Activated gamma-delta T cell treated with anti-CD3 and anti-CD28 coated beads, Interleukin-2, amount 50 U/mL, for 16 hours (primary cell): ENCODE measurements at places on chromosomes 2 and 18.

DNA sequence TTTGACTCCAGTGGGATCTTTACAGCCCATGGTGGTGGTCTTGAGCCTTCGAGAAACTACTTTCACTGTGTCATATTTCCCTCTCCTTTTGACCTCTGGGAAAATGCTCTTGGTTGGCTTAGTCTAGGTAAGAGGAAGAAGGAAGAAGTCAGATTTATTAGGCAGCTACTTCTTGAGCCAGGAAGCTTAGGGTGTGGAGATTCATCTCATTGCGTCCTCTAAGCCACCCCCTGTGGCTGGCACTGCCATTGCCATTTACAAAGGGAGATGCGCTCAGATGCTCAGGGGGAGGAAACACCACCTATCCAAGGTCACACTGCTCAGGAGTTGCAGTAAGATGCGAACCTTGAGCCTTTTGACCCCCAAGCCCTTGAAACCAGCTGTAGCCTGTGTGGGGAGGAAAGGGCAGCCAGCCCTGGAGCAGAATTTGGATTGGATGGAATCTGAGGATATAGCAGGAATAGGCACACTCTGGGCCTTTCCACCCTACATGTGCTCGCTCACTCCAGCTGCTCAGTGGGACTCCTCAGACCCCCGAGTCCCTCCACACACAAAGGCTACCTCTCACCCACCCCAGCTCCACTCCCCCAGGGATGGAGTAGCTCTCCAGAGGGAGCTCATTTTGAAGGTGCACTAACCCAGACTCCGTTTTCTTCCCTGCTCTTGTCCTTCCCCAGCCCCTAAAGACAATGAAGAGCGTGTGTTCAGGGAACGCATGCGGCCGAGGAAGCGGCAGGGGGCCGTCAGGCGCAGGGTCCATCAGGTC lies 321.3 kb upstream of the EPAS1 start:
- DNase-seq = no peak

DNA sequence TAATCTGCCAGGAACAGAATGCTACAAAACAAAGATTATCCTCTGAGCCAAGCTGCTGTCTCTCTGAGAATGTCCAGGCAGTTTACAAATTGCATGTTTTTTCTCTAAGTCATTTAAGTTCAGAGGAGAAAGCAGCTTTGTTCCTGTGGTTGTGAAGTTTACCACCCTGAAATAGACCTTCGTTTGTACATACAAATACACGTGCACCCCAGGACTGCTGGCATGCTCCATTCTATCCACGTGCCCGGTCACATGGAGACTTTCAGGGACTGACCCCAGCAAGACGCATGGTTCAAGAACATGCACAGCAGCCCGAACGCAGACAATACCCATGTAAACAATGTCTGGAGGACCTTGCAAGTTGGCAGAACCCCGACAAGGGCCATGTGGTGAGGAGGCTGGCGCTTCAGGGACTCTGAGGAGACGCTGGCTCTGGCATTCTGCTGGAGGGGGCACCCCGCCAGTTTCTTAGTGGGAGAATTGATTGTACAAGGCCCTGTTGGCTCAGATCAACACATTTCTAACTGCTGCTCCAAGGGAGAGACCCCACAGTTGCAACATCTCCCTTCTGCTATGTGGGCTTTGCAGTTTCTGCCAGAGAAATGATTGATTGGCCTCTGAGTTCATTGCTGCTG lies 33.3 kb downstream of the FAM178B start:
- no peak for DNase-seq

- DNase-seq = no peak
Observed at GRCh38 chr18:644395-645004, 13.0 kb upstream of the TYMS start.

DNA sequence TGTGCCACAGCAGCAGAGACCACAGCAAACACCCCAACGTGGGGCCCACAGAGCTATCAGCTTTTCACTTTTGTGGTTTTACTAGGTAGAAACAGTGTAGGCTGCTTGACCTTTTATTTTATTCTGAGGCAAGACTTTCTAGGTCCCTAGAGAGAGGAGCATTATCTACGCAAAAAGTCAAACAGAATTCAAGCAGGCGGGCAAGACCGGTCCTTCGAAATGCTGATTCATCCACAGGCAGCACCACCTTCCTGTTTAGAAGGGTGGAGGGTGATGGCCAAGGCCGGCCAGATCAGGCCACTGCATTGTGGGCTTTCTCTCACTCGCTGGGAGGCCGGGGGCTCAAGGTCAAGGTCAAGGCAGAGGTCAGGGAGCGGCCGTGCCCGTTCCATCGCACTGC lies 573.0 kb downstream of the GALR1 start:
- no peak for DNase-seq

DNA sequence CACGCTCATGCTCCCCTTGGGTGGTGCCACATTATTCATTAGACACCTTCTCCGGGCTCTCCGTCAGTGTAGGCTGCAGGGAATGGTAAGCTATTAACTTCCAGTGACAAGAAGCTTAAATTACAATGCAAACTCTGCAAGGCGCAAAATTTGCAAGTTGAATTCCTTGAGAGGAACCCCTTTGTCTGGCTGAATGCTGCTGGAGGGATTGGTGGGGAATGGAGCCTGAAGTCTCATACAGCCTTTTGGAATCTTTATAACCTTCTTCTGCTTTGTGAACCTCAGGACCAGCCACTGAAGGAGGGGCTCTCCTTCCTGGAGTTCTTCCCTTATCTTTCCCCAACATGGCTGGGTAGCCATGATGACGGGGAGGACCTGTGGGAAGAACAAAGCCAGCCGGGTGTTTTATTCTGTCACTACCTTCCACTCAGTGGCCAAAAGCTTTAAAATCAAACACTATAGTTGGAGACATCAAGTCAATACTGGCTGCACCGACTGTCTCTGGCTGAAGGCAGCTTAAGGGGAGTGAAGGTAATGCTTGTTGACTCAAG lies 220.9 kb upstream of the EPHA4 start:
- no peak for DNase-seq

- no peak for DNase-seq
Observed at GRCh38 chr2:129443865-129444739, 535.4 kb upstream of the RAB6C start.

- DNase-seq = no peak
Observed at GRCh38 chr2:74191596-74192380, 6.6 kb upstream of the MTHFD2 start.

- no peak for DNase-seq
Observed at GRCh38 chr2:45585267-45585861, 25.7 kb downstream of the SRBD1 start.

GRCh38 chr2:28747714-28748113 lies 3.9 kb upstream of the PPP1CB start:
- no peak for DNase-seq

DNA sequence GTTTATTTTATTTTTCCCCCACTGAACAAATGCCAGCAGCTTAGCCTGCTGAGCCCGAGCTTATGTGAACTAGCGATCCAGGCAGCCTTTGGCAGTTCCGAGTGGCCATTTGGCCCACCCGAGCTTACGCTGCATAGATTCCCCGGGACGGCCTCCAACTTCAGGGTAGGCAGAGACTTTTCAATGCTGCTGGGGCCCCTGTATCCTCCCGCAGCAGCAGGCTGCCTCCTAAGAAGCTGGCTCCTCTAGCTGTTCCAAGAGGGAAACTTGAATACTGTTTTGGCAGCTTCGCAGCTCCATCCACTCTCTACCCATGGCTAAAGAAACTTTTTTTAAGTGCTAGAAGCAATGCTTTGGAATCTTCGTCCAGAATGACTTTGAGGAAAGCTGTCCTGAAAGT lies 295.2 kb downstream of the SS18 start:
- DNase-seq = no peak

- no peak for DNase-seq
Observed at GRCh38 chr2:62938126-62938525, 112.5 kb upstream of the OTX1 start.

GRCh38 chr2:30871980-30872789 lies 64.9 kb upstream of the CAPN13 start:
- DNase-seq = no peak

DNA sequence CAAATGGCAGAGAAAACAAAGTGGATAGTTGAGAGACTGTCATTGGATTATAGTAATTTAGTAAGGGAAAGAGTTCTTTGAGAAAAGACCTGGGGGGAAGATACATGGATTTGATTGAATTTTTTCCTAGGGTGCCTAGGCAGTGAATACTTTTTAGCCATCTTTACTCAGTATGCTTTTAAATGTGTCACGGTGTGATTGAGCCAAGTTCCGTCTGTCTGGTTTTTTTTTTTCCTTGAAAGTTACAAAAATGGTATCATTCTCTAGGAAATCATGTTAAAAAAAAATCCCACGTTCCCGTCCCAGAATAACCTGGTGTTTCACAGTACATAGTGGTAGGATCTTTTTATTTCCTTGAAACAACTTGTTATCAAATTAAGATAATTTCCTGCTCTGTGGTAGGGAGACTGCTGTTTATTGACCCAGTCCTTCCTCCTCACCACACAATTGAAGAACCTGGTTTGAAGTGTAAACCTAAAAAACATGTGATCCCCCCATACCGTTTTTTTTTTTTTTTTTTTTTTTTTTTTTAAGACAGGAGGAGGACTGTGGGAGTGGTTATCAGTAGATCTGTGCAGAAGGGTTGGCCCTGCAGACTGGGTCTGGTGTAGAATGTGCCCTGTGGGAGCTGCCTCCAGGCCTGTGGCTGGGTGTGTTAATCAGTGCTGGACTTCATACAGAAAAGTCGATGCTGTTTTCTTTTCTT lies 55.1 kb downstream of the DGKD start:
- DNase-seq = no peak

GRCh38 chr2:233369897-233370685 lies 15.8 kb downstream of the DGKD start:
- DNase-seq = no peak

DNA sequence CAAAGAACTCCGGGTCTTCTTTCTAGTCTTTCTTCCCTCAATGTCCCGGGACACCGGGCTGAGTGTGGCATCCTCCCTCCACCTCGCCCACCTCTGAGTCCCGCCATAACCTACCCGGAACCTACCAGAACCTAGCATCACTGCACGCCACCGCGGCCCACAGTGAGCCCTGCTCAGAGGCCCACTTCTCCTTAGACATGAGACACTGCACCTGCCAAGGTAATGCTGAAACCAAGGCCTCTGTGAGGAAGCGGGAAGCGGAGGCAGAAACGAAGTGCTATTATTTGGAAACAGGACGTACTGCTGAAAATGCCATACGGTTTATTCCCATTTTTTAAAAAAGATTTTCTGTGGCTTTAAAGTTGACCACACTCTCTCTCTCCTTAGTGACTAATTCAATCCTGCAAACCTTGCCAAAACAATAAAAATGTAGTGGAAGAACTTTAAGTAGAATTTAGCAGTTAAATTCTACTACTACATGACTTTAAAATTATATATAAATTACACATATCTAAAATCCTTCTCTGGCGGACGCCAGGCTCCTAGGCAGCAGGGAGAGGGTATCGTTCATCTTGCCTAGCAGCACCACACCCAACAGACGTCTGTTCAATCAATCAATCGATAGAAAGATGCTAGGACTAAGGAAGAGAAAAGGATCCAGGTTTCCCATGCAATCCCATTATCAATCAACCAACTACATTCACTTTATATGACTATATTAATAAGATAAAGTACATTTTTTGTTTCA lies 82.0 kb downstream of the ZNF516 start:
- no peak for DNase-seq

DNA sequence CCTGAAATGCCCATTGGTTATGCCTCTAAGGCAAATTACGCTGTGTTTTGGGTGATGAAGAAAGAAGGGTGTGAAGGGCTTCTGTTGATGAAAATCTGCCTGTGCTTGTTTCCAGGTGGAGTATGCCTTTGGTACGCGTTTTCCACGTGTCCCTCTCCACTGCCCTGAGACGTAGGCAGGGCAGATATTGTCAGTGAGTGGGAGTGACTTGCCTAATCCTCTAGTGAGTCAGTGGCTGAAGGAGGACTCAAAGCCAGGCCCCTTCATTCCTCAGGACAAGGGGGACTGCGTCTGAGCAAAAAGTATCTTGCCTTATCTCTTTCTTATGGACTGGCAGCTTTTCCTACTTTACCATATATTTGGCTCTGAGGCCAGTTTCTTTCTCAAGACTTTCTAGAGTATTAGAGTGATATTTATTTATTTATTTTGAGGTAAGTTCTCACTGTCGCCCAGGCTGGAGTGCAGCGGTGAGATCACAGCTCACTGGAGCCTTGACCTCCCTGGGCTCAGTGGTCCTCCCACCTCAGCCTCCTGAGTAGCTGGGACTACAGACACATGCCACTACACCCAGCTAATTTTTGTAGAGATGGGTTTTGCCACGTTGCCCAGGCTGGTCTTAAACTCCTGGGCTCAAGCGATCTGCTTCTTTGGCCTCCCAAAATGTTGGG lies 10.2 kb downstream of the RALB start:
- DNase-seq = no peak

DNA sequence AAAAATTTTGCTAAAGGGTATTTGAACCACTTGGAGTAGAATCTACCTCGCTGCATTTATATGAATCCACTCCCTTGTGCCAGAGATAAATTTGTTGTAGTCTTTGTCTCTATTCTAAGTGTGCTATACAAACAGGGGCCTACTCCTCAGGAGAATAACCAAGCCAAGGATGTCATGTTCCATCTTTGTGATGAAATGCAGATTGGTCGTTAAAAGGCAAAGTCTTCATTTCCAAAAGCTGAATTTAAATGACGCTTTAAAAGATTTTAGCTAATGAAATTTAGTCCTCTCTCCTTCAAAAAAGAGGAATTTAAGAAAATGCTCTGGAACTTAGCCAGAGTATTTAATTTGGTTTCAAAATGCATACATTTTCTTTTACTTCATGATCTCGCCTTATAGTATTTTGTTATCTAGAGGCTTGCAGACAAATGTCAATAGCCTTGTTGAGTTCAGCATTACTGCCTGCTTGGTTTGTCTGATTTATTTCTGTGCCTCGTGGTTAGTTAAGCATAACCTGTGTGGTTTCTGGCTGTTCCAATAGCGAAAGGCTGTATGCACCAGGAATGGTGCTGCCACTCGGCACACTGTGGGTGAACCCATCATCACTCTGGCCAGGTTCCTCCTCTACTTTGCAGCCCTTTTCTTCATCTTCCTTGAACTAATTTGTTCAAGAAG lies 417.6 kb downstream of the ZNF521 start:
- DNase-seq = no peak
